Right hindlimb (tissue), 1 donor: ENCODE measurements at places on chromosomes 3 and 15.
A peak's percentile ranks its signal among the peaks of the same experiment; 100 is the strongest.

DNA sequence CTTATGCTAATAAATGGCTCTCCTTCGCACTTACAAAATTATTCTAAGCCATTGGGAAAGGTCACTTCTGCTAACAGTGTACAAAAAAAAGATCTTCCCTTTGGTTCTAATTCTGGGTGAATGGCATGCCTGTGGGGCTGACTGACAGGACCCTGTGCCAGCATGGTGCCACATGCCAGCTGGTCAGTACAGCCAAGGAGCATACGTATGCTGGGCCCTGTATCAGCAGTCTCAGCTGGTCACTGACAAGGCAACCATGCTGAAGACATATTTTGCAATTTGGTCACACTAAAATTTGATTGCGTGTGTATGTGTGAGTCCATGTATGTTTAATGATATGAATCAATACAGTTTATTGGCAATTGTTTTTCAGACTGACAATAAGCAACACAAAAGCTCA lies 246.1 kb downstream of the TBL1XR1 start:
- peak; percentile 28 for DNase-seq

DNA sequence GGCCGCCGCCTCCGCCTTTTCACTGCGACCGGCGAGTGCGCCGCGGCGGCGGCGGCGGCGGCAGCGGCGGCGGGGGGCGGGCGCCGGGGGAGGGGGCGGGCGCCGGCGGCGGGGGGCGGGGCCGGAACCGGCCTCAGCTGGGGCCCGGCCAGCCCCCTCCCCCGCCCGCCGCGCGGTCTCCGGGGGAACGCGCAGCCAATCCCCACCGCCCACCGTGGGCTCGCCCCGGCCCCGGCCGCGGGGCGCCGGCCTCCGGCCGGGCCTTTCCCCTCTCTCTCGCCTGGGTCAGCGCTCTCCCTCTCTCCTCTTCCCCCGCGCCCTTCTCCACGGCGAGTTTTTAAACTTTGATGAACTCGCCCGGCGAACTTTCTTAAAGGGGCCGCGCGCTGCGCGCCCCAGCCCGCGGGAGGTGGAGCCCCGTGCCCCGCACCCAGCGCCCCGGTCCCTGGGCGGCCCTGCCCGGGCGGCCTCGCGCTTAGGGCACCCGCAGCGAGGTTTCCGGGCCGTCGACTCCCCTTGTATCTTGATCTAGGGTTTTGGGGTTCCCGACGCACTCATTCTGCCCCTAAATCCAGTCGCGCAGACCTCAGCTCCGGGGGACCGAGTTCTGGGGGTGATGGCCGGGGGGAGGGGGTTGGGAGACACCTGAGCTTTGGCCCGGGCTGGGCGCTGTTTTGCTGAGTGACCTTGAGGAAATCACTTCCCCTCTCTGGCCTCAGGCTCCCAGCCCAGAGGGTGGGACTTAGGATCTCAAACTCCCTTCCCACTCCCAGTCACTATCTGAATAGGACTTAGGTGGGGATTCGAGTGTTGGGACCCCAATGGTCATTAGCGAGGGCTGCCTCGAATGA lies at the start of gene RBPMS2:
RBPMS2 (minus strand) TSS at position 39 of the 851 bp plus-strand sequence. CDS start 270 bp downstream, outside the sequence.
- DNase-seq, result peak; percentile 50

DNA sequence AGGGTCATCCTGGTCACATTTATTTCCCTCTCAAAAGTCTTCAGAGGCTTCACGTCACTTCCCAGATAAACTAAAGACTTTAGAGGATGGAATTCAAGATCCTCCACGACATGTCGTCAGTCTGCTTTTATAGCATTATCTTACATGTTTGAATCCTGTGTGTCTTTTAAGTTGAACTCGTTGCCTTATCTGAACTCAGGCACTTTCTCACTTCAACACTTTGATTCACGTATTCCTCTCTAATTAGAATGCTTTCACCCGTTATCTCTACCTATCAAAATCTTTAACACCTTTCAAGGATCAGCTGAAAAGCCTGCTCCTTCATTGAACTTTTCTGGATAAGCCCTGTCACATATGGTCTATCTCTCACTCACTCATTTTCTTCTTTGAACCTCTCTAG lies 97.1 kb downstream of the MAP2K5 start:
- no peak for DNase-seq

GRCh38 chr15:82178061-82178460 lies 84.5 kb downstream of the EFL1 start:
- no peak for DNase-seq

- no peak for DNase-seq
These were observed 61.2 kb downstream of the KLHL6 start for GRCh38 chr3:183494341-183494740.

- no peak for DNase-seq
These were observed 67.5 kb downstream of the TFG start for GRCh38 chr3:100776746-100777145.

- DNase-seq, result no peak
These were observed 87.5 kb downstream of the TNIK start for GRCh38 chr3:171372694-171373093.

DNA sequence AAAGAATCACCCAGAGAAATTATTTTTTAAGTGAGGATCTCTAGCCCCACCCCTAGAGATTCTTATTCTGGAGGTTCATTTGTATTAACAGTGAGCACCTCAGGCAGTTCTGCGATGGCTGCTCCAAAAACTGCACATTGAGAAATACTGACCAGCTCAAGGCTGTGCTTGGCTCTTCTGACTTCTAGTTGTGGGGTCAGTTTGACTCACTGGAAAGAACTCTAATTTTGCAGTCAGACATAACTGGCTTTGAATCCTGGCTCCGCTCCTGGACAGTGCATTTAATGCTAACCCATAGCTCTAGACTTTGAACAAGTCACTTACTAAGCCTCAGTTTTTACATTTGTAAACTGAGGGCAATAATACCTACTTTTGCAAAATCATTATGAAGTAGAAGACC lies 123.6 kb upstream of the SKOR1 start:
- DNase-seq, result no peak

- no peak for DNase-seq
These were observed 36.0 kb downstream of the FOXP1 start for GRCh38 chr3:71547249-71548198.

DNA sequence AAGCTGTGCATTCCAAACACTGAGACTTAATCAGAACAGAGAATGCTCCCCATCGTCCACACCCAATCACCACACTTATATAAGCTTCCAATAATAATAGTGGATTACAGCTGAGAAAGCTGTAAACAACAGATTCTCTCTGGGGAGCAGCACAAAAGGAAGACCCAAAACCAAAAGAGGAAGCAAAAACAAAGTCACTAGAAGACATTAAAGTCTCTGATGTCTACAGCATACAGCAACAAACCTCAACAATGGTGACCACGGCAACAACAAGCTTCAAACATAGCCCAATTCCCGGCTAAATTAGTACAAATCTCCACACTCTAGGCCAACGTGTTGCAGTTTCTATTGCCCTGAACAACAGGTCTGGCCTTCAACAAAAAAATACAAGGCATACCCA lies 37.7 kb downstream of the ZDHHC23 start:
- no peak for DNase-seq

DNA sequence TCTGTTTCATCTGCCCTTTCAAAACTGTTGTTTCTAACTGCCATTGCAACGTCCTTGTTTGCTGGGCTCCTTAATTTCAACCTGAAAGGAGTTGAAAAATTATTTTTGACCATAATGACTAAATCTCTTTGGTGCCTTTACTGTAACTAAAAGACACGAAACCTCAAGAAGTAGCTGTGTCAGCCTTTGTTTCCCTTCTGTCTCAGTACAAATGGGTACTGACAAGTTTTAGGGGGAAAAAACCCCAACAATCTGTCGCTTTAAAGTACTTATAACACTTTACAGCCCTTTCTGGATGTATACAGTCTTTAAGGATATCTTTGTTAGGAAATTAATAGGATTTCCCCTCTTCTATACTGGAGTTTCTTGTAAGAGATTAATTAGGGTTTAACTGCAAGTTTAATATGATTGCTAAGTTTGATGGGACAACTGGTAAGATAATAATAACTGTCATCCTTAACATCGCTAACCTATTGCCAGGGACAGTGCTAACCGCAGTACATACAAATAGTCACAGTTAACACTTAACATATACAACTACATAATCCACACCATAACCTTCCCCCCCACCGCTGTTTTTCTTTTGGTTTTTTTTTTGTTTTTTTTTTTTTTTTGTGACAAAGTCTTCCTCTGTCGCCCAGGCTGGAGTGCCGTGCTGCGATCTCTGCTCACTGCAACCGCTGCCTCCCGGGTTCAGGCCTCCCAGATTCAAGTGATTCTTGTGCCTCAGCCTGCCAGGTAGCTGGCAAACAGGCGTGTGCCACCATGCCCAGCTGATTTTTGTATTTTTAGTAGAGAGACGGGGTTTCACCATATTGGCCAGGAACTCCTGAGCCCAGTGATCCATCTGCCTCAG lies 1.7 kb downstream of the GXYLT2 start:
- DNase-seq, result peak; percentile 35

GRCh38 chr3:160598865-160599264 lies 33.5 kb upstream of the KPNA4 start:
- no peak for DNase-seq
